ENCODE measurements at places on chromosomes 5 and 9. TPM values are rescaled to one million over a fixed set of nuclear protein-coding genes. Genes with fewer than 3 reads are reported as not detected.

CCDC192 gene
- polyA plus RNA-seq, result not detected

FBP2 gene
- polyA plus RNA-seq, result not detected

AQP7 gene
- polyA plus RNA-seq, result not detected

IL11RA gene
- 4.7 TPM for polyA plus RNA-seq

GPR150 gene
- polyA plus RNA-seq, result 0.66 TPM

RAD50 gene
- 33.4 TPM for polyA plus RNA-seq

NPR3 gene
- not detected for polyA plus RNA-seq

Measured in IgD-negative memory B cell (primary cell).